Fibroblast of skin of right biceps (primary cell): ENCODE measurements at places on chromosomes 16 and 17.

GRCh38 chr17:79890706-79891105 is 51.5 kb upstream of the CBX4 start:
- no peak for DNase-seq

DNA sequence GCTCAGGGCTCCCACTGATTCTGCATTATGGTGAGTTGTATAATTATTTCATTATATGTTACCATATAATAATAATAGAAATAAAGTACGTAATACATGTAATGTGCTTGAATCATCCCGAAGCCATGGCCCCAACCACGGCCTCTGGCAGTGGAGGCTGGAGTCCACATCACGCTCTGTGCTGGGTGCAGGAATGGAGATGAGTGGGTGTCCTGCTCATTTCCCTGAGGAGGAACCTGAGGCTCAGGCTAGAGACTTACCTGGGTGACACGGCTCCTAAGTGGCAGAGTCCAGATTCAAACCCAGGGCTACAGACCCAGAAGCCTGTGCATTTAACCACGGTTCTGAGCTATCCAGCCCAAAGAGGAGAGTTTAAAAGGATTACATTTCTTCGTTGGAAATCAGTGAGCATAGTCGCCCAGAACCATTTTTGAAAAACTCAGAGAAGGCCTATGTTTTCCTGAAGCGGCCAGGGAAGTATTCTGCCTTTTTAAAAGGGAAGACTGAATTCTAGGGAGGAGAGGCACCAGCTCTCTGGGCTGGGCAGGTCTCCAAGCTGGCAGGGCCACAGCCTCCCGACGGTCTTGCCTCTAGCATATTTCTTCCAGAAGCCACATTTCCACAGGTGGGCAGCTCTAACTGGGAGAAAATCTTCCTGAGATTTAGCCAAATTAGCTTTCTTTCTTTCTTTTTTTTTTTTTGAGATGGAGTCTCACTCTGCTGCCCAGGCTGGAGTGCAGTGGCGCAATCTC is 6.7 kb downstream of the IL4R start:
- no peak for DNase-seq

DNA sequence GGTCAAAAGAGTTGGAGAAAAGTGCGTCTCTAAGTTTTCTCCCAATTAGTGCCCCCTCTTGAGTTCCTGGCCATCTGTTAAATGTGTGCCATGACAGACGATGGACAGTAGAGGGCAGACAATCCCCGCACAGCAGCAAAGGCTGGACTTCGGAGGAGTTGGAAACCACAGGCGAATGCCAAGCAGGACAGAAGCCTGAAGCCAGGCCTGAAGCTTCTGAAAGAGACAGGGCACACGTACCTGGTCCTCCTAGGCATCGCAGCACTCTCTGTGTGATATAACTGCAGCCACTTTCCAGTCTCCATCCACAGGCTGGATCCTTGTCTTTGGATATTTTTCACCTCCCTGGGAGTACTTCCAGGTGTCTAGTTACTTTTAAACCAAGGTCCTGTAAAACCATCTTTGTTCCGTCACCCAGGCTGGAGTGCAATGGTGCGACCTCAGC is 14.5 kb downstream of the C17orf100 start:
- peak; percentile 74 for DNase-seq

- DNase-seq, result no peak
Observed at GRCh38 chr16:49399594-49400364, 26.2 kb downstream of the C16orf78 start.

DNA sequence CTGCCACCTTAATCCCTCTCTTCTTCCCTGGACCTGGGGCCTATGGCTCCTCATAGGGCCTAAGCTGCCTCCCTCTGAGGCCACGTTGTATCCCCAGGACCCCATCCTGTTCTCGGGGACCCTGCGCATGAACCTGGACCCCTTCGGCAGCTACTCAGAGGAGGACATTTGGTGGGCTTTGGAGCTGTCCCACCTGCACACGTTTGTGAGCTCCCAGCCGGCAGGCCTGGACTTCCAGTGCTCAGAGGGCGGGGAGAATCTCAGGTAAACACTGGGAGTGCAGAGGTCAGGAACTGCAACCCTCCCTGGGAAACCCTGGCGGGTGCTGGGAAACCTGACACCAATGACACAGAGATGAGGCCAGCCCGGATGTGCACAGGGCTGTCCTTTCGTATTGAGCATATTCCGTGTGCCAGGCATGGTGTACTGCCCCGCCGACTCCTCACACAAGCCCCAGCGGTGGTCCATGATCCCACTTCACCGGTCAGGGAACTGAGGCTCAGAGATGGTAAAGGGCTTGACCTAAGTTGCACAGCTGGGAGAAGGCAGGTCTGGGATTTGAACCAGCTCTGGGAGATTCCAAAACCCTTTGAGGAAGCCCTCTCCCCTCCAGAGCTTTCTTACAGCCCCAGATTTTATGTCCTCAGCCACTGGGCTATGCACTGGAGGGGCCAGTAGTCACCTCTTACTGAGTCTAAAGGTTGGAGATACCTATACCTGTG is 22.9 kb downstream of the ANKRD40 start:
- DNase-seq, result no peak

DNA sequence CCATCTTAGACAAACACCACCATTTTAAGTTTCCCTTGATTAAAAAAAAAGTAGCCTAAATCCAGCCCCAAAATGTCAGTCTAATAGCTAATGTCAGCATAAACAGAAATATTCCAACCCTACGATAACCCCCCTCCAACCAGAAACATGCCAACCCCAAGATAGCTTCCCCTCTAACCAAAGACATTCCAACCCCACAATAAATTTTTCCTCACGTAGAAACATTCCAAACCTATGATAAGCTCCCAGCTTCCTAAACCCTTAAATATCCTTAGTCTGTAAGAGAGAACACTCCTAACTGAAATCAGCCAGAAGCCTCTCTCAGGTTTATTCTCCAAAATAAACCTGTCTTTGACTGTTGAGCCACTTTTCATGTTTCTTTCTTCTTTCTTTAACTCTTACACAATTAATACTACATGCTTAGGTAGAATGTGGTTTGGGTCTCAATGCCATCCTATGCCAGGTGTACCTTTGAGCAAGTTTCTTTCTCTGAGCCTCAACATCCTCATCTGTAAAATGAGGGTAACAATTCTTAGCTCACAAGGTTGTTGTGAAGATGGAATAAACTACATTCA is 10.5 kb upstream of the KRT38 start:
- peak; percentile 77 for DNase-seq

DNA sequence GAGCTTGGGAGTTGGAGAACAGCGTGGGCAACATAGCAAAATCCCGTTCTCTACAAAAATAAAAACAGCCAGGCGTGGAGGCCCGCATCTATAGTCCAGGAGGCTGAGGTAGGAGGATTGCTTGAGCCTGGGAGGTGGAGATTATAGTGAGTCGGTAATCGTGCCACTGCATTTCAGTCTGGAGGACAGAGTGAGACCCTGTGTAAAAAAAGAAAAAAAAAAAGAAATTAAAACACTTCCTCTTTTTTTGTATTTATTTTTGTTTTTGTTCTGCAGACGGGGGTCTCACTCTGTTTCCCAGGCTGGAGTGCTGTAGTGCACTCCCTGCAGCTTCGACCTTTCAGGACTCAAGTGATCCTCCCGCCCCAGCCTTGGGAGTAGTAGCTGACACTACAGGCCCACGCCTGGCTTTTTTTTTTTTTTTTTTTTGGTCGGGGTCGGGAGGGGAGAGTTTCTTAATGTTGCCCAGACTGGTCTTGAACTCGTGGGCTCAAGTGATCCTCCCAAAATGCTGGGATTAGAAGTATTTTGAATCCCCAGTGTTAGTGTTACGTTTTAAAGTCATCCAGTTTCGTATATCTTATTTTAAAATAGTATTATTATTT is 1.5 kb downstream of the IST1 start:
- DNase-seq, result no peak

DNA sequence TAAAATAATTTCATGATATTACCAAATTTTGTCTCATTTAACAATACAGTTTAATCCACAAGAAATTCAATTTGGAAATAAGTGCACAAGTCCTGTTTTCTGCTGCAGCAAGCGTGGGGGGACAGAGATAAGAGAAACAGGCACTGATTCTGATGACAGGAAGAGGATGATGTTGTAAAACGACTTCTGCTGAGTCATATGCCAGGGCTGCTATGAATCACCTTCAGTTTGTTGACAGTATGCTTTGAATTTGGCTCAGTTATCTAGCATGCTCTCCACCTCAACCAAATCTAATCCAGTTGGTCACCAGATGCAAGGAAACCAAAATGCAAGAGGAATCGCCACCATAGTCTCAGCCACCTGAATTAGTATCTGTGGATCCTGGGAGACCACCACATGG is 244.1 kb upstream of the MON1B start:
- DNase-seq, result peak; percentile 88

- no peak for DNase-seq
Observed at GRCh38 chr16:78269256-78269655, 169.8 kb downstream of the WWOX start.

- no peak for DNase-seq
Observed at GRCh38 chr16:27772093-27772825, 222.3 kb downstream of the KATNIP start.

DNA sequence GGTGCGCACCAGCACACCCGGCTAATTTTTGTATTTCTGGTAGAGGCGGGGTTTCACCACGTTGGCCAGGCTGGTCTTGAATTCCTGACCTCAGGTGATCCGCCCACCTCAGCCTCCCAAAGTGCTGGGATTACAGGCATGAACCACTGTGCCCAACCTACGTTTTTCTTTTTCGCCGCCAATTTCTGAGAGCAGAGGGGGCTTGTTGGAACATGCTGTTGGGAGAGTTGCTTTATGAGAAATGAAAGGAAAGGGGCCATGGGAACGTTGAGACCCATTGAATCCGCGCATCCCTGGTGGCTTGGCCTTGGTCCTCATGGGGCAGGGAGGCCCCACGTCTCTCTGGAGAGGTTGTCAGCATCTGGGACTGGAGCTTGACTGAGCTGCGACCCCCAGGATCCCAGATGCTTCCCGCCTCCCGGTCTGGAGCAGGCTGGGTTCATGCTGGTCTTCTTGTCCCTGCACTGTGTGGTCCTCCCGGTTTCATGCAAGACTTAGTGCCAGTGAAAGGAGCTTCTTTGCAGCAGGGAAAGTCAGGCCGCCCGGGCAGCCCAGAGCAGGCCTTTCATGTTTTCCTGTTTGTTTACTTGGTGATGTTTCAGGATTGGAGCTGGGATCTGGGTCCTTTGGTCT is 22.8 kb downstream of the CRISPLD2 start:
- no peak for DNase-seq

GRCh38 chr16:73275024-73275423 is 227.1 kb upstream of the ZFHX3 start:
- DNase-seq, result no peak

DNA sequence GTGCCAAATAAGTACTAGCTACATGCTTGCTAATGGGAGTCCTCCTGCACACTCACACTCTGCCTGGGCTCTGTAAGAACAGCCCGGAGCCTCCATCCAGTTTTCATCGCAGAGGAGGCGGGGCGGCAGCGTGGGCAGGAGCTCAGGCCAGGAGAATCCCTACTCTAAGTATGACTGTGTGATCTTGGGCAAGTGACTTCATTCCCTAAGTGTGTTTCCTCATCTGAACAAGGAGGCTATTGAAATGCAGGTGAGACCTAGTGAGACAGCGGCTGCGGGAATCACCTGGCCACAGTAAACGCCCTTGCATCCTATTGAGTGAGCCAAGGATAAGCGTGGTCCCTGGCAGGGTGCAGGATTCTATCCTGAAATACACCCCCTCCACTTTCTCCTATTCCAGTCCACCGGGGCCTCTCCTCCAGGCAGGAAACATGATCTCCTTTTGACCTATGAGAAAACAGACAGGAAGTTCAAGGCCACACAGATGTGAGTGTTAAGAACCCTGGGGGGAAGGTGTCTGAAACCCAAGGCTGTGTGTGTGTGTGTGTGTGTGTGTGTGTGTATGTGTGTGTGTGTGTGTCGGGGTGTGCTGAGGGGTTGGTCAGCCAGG is 5.2 kb upstream of the RAI1 start:
- DNase-seq, result peak; percentile 46
